ENCODE measurements at places on chromosomes 7 and 10. TPM values are rescaled to one million over a fixed set of nuclear protein-coding genes. Genes with fewer than 3 reads are reported as not detected.

ZNF862 gene
- 32.8 TPM for total RNA-seq

RAPGEF5 gene
- not detected for total RNA-seq

ATRNL1 gene
- not detected for total RNA-seq

BTRC gene
- total RNA-seq = 17.8 TPM

ZNF239 gene
- total RNA-seq = 0.81 TPM

GRCh38 chr10:100970076-100970913 lies 991 bp downstream of the SEMA4G start:
- no peak overlapping the region for H3K27ac ChIP-seq
- H3K4me3 ChIP-seq = no peak overlapping the region
- no peaks in the 10 kb centered on the region for H3K27me3 ChIP-seq
- H3K4me1 ChIP-seq = peaks cover 13% of the 10 kb centered on the region
- H3K36me3 ChIP-seq = no peaks in the 10 kb centered on the region

DNA sequence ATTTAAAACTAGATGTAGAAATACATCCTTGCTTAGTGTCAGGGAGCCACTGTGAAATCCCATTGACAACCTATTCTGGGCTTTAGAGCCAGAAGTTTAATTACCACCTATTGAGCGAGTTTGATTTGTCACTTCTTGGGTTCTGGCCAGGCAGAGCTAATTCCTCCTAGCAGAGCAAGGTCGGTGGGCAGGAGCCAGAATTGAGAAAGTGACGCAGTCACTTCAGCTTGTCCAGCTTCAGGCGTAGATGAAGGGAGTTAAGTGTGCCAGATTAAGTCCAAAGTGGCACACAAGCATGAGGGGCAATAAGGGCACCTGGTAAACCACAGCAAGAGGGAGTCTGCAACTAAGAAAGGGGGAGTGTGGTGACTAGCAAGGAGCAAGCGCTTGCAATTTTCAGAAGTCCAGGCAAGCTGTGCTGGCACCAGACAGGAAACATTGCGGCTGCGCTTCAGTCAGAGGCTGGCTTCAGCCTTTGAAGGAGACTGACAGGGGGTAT lies 119.4 kb downstream of the ST7 start:
- H3K4me1 ChIP-seq = peaks cover 4% of the 10 kb centered on the region
- H3K4me3 ChIP-seq = no peak overlapping the region
- DNase-seq = no peak
- no peak overlapping the region for H3K27ac ChIP-seq
- no peaks in the 10 kb centered on the region for H3K36me3 ChIP-seq

- no peak for DNase-seq
- no peaks in the 10 kb centered on the region for H3K4me1 ChIP-seq
- no peak overlapping the region for H3K27ac ChIP-seq
- H3K36me3 ChIP-seq = no peaks in the 10 kb centered on the region
- no peaks in the 10 kb centered on the region for H3K27me3 ChIP-seq
Measured at GRCh38 chr7:31094271-31094670, 42.2 kb downstream of the ADCYAP1R1 start.

DNA sequence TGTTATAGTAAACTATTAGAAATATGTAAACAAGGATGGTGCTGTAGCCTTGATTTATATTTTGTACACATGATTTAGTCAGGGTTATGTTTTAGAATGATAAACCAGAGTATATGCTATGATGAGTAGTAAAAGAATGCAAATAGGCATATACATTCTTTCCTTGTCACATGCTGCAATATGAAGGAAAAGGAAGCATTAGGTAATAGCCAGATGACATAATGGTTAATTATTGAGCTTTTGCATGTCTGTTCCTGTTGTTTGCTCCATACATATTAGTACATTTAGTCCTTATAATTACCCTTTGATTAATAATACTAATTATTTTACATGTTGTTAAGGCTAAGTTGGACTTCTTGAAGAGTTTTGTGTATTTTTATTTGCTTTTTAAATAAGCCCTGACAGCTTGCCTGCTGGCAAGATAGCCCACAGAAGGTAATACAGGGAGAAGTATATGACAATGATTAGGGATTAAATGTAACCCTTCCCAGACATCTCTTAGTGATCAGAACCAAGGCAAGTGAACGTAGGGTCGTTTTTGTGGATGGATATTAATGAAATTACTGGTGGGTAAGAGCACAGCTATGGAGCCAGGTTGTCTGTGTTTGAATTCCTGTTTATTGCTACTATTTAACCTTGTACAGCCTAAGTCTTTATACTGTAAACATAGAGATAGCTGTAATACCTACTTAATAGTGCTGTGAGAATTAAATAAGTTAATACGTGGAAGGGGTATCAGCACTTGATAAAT lies 68.4 kb downstream of the PHTF2 start:
- H3K27me3 ChIP-seq = no peaks in the 10 kb centered on the region
- no peak overlapping the region for H3K27ac ChIP-seq
- no peak overlapping the region for H3K4me3 ChIP-seq
- no peak for DNase-seq
- peaks cover 16% of the 10 kb centered on the region for H3K4me1 ChIP-seq

GRCh38 chr10:45419676-45420025 lies 45.6 kb downstream of the ALOX5 start:
- DNase-seq = no peak
- no peak overlapping the region for H3K27ac ChIP-seq
- no peaks in the 10 kb centered on the region for H3K36me3 ChIP-seq
- peaks cover 6% of the 10 kb centered on the region for H3K4me1 ChIP-seq

- no peaks in the 10 kb centered on the region for H3K4me1 ChIP-seq
- DNase-seq = no peak
Measured at GRCh38 chr10:28403090-28403489, 100.2 kb upstream of the MPP7 start.

DNA sequence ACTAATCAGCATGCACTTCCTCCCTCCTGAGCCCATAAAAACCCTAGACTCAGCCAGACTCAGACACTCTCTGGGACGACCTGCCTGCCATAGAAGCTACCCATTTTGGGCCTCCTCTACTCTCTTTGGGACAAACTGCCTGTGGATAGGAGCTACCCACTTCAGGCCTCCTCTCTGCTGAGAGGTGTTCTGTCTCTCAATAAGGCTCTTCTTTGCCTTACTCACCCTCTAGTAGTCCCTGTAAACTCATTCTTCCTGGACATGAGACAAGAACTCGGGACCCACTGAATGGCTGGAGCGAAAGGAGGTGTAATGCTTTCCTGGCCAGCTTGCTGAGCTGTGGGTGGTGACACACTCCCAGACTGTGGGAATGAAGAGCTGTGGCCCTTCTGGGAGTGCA lies 424.8 kb upstream of the FZD8 start:
- no peak overlapping the region for H3K27ac ChIP-seq
- H3K4me1 ChIP-seq = no peaks in the 10 kb centered on the region
- no peak for DNase-seq
- no peaks in the 10 kb centered on the region for H3K27me3 ChIP-seq
- no peak overlapping the region for H3K4me3 ChIP-seq

GRCh38 chr7:27912751-27913150 lies 172.8 kb downstream of the TAX1BP1 start:
- H3K36me3 ChIP-seq = no peaks in the 10 kb centered on the region
- H3K4me1 ChIP-seq = no peaks in the 10 kb centered on the region
- DNase-seq = no peak
- H3K27ac ChIP-seq = no peak overlapping the region
- H3K27me3 ChIP-seq = no peaks in the 10 kb centered on the region
- H3K4me3 ChIP-seq = no peak overlapping the region

- H3K4me1 ChIP-seq = no peaks in the 10 kb centered on the region
- H3K27ac ChIP-seq = no peak overlapping the region
- DNase-seq = no peak
Measured at GRCh38 chr10:17286562-17287550, 58.8 kb downstream of the VIM start.

- H3K36me3 ChIP-seq = no peaks in the 10 kb centered on the region
- peaks cover 30% of the 10 kb centered on the region for H3K4me1 ChIP-seq
- no peak overlapping the region for H3K4me3 ChIP-seq
- DNase-seq = peak; percentile 84
- H3K27ac ChIP-seq = no peak overlapping the region
- H3K27me3 ChIP-seq = no peaks in the 10 kb centered on the region
Measured at GRCh38 chr7:135512135-135512887, 2.4 kb upstream of the CNOT4 start.

DNA sequence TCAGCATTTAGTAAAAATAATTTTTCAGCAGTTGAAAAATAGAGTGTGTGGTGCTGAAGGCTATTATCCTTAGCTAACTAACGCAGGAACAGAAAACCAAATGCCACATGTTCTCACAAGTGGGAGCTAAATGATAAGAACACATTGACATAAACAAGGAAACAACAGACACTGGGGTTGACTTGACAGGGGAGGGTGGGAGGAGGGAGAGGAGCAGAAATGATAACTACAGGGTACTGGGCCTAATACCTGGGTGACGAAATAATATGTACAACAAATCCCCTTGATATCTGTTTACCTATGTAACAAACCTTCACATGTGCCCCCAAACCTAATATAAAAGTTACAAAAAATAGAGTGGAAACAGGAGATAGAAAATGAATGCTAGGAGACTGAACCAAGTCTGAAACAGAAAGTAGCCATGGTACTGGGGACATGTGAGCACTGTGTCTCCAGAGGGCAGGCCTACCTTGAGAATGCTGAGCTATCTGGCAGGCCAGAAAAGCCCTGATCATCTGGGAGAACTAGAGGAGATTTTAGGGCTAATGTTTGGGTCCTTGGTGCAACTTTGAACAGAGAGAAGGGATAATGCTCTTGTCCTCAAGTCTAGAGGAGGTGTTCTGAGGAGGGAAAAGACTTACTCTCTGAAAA lies 4.7 kb upstream of the EFCAB10 start:
- H3K4me1 ChIP-seq = peaks cover 6% of the 10 kb centered on the region
- DNase-seq = peak; percentile 33
- no peak overlapping the region for H3K4me3 ChIP-seq
- H3K27me3 ChIP-seq = no peaks in the 10 kb centered on the region

DNA sequence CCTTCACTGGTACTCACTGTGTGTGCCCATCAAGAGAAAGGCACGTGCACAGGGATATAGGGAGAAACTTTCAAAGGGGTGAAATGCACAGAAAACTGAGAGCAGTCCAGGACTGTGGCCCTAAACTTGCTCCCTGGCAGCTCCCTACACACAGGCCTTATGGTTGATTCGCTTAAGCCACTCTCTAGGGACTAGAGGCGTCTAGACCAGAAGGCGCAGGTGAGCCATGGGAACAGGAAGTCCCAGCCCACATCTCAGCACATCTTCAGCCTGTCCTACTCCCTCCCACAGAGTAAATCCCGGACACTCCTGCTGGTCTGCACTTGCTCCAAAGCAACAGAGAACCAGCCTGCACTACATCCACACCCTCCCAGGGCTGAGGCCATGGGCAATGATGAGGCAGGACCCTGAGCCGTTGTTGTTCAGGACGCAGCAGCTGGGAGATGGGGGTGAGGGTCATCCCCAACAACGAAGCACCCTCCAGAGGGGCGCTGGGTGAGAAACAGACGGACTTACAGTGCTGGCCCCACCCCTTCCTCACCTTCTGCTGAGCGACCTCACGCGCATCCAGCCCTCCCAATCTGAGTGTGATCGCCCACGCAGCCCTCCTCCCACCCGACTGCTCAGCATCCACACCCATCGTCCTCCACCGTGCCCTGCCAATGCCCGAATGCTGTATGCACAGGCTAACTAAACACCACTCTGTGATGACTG lies 109.3 kb downstream of the TNS3 start:
- H3K36me3 ChIP-seq = no peaks in the 10 kb centered on the region
- H3K27me3 ChIP-seq = no peaks in the 10 kb centered on the region
- H3K4me3 ChIP-seq = no peak overlapping the region
- H3K4me1 ChIP-seq = no peaks in the 10 kb centered on the region
- no peak for DNase-seq
- H3K27ac ChIP-seq = no peak overlapping the region
